ENCODE measurements at places on chromosomes 4 and X.

DNA sequence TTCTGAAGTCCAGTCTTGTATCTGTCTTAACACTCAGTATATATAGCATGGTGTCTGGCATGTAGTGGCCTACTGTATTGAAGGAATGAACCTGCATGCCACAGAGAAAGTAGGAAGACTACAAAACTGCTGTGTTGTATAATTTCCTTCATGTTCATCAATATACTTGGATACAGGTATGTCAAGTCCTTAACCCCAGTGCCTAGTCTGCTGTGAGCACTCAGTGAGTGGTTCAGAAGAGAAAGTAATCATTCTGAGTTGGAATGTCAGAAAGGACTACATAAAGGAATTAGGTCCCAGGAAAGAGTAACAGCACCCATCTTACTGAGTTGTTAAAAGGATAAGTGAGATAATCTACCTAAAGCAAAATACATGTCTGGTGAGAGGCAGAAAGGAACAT lies 32.0 kb downstream of the ABCE1 start:
- DNase-seq = no peak

DNA sequence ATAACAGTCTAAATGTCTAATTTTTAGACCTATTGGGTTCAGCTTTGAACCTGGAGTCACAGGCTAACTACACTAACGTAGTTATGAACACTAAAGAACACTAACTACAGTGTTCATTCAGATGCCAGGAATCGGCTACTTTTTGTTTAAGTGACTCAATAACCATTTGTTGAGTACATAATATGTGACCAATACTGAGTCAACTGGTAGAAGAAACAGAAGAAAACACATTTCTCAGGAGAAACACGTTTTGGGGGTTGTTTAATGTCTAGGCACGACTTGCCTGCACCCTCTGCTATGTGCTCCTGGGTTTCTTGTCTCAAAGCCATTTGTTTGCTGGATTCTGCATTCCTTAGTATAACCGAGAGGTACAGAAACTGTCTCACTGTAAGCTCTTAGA lies 18.6 kb upstream of the CLNK start:
- DNase-seq = no peak

GRCh38 chr4:169650227-169650936 lies 30.0 kb downstream of the CLCN3 start:
- DNase-seq = no peak

- DNase-seq = no peak
Observed at GRCh38 chr4:147590249-147590920, 26.8 kb upstream of the TMEM184C start.

DNA sequence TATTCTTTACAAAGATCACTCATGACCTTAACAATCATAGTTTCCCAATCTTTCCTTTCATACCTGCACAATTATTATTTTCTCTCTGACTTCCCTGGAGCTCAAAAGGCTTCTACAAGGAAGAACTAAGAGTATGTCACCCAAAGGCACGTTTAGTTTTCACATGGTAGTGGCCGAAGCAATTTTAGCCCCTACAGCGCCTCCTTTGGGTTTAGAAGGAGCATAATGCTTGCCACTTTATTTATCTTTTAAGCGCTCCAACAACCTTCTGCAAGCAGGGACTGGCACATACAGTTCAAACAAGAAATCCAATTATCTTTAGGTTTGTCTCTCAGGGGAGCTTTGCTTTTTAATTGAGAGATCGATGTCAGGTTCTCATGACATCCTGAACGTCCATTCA lies 42.0 kb upstream of the IGSF1 start:
- DNase-seq = no peak

DNA sequence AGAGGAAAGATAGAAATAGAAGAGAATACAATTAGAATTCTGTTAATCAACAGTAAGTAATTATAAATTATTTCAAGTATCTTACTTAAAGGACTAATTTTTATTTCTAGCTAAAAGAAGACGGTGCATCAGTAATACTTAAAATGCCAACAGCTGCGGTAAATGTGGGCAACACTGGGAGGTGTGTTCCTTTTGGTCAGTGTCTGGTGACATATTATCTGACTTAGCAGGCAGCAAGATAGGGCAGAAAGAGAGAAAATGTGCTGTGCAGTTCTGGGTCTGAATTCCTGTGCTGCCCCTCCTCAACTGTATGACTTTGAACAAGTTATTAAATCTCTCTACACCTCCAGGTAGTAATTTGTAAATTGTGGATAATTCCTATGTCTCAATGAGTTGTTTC lies 120.6 kb downstream of the ZNF827 start:
- DNase-seq = no peak

DNA sequence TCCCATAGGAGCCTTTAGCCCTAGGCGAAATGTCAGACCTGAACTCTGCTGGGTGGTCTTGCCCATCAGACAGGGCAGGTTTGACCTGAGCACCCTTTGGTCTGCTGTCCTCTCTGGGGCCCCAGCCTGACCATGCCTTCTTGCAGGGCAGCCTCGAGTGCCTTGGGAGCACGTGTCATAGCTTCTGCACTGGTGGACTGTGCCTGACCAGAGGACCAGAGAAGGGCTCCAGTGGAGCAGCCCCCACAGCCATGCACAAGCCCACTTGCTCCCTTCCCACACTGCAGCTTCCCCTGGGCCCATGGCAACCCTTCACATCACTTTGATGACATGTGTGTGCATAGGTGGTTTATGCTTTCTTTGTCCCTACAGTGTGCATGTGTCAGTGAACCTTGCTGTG lies 394.0 kb downstream of the TEX13C start:
- peak; percentile 79 for DNase-seq

GRCh38 chr4:57114973-57115372 lies 4.8 kb upstream of the IGFBP7 start:
- no peak for DNase-seq

GRCh38 chrX:63702556-63702955 lies 82.5 kb downstream of the ARHGEF9 start:
- no peak for DNase-seq

- DNase-seq = no peak
Observed at GRCh38 chrX:131764216-131764615, 220.3 kb downstream of the OR13H1 start.

DNA sequence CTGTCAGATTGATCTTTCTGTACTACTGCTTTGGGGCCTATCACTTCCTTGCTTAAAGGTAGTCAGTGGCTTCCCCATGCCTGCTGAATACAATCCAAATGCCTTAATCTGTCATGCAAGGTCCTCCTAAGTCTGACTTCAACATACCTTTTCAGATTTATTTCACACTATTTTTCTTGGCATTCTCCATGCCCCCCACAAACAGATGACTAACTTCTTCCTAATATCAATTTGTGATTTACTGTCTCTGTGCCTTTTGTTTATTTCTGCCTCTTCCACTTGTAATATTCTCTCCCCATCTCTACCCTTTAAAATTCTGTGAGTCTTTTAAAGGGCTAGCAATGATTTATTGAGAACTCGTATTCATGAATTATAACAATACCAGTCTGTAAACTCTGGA lies 41.8 kb downstream of the OCRL start:
- no peak for DNase-seq

GRCh38 chr4:134309715-134310114 lies 108.1 kb upstream of the PABPC4L start:
- no peak for DNase-seq

- no peak for DNase-seq
Observed at GRCh38 chr4:118850488-118851173, 14.7 kb upstream of the SEC24D start.

- DNase-seq = no peak
Observed at GRCh38 chrX:121666171-121666570, 618.8 kb downstream of the GLUD2 start.

DNA sequence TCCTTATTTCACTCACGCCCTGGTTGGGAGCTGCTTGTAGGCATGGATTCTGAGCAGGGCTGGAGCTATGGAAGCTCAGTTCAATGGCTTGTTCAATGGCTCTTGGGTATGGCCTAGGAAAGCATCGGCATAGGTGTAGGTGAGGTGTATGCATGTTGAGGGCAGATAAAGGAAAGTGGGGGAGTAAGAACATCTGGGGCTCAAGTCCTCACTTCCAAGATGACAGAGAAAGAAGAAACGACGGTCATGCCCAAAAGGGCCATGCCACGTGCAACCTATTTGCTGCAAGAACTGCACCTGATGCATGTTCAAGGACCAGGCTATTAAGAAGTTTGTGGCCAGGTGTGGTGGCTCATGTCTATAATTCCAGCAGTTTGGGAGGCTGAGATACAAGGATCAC lies 23.4 kb downstream of the SCD5 start:
- DNase-seq = no peak

- DNase-seq = no peak
Observed at GRCh38 chr4:107894138-107894603, 37.2 kb upstream of the CYP2U1 start.

- DNase-seq = no peak
Observed at GRCh38 chr4:156439576-156440200, 486.0 kb upstream of the CTSO start.

DNA sequence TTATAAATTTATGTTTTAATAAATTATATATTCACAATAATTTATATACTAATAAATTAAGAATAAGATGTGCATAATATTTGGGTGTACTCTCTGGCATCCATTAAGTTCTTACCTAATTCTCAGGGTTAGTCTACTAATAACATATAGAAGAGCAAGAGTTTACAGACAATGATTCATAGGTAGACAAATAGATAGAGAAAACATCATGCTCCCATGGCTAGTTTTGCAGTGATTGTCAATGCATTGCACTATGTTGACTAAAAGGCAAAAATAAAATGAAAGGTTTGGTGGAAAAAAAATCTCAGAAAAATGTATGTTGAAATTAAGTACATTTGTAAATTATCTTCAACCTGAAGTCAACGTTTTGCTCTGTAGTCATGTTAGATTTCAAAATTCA lies 606.0 kb downstream of the KCTD8 start:
- DNase-seq = no peak

DNA sequence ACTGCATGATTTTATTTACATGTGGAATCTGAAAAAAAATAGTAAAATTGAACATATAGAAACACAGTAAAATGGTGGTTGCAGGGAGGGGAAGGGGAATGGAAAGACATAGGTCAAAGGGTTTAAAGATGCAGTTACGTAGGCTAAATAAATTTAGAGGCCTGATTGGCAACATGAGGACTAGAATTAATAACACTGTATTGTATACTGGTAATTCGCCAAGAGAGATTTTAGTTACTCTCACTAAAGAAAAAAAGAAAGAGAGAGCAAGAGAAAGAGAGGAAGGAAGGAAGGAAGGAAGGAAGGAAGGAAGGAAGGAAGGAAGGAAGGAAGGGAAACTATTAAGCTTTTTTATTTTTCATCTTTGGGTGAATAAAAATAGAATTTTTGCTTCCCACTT lies 488.1 kb downstream of the PCDH10 start:
- no peak for DNase-seq

GRCh38 chr4:159235779-159236368 lies 133.0 kb downstream of the RAPGEF2 start:
- no peak for DNase-seq

Measured in mesenteric fat pad (tissue), 1 donor.